ENCODE measurements at places on chromosomes 13 and 19.

GRCh38 chr19:27966390-27966816 lies 1246.5 kb downstream of the UQCRFS1 start:
- no peak for DNase-seq

- no peak for DNase-seq
Observed at GRCh38 chr13:60242043-60242595, 78.4 kb upstream of the DIAPH3 start.

DNA sequence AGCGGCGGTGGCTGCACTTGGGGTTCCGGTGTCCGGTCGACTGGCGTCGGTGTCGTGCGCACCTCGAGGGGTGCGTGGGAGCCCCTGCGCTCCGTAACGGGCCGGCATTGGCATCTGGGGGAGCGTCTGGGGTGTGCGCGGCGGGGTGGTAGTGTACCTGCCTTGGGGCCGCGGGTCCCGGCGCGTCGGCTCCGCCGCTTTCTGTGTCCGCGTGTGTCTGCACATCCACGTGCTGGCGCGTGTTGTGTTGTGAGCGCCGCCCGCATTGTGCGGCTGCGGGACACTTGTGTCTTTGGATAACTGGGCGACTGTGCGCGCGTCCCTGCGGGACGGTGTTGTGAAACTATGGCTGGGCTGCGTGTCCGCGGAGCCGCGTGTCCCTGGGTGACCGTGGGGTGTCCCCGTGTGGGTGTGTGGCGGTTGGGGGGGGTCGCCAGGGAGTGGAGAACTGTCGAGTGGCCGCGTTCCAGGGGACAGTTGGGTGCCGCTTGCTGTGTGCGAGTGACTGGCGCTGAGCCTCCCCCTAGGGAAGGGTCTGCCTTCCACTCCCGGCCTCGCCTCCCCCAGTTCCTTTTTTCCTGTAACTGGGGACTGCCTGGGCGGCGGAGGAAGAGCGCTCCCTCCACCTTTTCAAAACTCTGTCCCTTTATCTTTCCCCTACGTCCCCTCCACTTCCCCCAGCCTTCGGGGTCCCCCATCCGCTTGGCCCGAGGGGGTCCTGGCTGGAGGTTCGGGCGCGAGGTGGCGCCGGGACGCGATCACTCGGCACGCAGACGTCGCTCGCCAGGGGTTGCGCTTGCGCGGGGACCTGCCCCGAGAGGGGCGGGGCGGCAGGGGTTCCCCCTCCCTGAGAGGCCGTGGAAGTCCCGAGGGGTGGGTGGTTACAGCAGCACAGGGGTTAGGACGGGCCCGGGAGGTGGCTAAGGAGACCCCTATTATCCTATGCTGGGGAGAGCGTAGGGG lies 5.7 kb upstream of the NFIC start:
- no peak for DNase-seq

DNA sequence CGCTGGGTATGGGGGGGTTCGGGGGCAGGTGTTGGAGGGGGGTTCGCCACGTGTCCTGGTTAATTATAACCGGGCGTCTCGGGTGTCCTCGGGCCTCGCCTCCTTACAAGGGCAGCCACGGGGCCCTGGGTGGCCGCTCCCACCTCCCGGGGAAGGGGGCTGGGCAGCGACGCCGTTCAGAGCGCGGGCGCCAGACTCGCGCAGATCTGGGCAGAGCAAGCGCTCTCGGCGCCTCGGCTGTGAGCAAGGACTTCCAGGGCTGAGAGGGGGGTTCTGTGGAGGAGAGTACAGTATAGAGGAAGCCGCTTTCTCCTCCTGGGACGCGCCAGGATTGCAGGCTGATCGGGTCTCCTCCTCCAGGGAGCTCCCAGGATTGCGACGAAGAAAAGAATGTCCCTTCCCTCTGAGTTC lies 1.0 kb upstream of the CKM start:
- DNase-seq: no peak

GRCh38 chr13:40221460-40222201 lies 444.8 kb downstream of the FOXO1 start:
- DNase-seq: no peak

DNA sequence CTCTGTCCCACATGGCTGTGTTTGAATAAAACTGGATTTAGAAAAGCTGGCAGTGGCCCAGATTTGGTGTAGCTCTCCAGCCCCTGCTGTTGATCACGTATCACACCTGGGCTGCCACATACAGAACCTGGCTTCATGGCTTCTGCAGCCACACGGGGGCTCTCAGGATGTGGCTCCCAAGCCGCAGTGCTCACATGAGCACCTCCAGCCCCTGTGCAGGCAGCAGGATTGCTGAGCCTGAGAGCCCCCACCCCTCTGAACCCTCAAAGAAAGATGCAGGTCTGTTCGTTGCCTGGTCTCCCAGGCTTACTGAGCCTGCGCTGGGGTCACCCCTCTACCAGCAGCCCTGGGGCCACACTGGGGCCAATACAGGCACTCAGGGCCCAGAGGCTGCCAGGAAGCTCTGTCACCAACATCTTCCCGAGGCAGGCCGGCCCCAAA lies 2.7 kb downstream of the PLEKHF1 start:
- no peak for DNase-seq

DNA sequence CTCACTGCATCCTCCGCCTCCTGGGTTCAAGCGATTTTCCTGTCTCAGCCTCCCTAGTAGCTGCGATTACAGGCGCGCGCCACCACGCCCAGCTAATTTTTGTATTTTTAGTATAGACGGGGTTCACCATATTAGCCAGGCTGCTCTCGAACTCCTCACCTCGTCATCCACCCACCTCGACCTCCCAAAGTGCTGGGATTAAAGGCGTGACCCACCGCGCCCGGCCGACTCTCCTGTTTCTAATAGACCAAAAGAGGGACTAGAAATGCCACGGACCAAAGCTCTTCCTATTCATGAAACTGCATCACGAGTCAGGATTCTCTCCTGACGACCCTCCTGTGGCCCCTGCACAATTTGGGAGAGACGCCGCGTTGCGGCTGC lies 563 bp downstream of the ZNF43 start:
- DNase-seq: no peak

DNA sequence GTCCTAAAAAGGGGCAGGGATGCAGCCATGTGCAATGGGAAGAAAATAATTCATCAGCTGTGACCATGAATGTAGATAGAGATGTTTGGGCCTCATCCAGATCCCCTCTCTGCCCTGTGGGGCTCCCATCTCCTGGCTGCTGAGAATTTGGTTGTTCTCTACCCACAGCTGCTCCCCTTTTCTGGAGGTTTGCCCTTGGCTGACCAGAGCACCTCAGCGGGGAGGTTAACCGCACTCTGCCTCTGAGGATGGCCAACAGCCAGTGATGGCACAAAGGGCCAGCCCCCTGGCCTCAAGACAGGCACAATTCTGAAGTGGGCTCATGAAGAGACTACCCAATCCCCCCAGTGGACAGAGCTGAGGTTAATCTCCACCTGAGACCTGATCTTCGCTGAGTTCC lies 61.5 kb upstream of the SERP2 start:
- no peak for DNase-seq

DNA sequence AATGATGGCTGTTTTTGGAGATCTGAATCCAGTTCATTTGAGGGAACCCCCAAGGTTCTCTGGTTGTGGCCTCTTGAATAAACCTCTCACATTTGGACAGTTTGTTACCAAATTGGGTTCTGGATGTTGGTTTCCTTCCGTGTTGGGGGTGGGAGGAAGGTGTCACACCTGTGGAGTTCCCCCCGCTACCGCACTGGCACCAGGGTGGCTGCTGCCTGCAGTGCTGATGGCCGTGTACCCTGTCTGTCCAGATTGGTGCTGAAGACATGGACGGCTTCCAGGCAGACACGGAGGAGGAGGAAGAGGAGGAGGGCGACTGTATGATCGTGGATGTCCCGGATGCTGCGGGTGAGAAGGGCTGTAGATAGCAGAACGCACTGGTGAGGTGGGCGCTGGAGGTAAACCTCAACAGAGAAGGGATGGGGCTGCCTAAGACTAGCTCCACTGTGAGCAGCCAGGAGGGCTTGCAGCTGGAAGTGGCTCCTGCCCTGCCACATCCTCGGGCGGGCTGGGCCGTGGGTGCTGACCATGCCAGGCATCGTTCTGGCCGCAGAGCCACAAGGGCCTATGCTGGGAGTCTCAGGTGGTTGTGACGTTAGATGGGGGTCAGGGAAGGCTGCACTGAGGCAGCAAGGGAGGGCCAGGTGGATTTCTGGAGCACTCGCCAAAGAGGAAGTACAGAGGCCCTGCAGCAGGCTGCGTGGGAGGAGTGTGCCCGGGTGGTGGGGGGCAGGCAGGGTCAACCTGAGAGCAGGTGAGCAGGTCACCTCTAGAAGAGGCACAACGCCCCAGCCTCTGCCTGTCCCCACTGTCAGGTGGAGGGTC lies 15.4 kb downstream of the UBXN6 start:
- no peak for DNase-seq

DNA sequence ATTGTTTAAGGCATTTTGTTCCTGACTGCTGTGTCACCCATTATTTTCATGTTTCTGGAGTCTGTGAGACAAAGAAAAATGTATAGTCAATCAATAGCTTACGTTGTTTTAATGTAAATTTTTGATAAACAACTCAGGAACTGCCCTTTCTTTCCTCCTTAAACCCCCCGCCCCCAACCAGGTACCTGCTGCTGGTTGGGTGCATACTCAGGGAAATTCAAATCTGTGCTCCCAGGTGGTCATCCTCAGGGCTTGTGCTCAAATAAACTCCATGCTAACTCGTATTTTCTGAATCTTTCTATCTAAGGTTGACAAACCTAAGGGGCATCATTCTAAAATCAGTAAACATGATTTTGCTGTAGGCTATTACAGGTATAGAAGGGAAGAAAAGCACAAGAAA lies 4.1 kb upstream of the CDC16 start:
- DNase-seq: no peak

GRCh38 chr13:66577358-66577757 lies 652.8 kb downstream of the PCDH9 start:
- no peak for DNase-seq

GRCh38 chr19:29568036-29569025 lies 37.8 kb upstream of the POP4 start:
- no peak for DNase-seq

GRCh38 chr13:29849731-29850212 lies 645 bp downstream of the UBL3 start:
- no peak for DNase-seq

DNA sequence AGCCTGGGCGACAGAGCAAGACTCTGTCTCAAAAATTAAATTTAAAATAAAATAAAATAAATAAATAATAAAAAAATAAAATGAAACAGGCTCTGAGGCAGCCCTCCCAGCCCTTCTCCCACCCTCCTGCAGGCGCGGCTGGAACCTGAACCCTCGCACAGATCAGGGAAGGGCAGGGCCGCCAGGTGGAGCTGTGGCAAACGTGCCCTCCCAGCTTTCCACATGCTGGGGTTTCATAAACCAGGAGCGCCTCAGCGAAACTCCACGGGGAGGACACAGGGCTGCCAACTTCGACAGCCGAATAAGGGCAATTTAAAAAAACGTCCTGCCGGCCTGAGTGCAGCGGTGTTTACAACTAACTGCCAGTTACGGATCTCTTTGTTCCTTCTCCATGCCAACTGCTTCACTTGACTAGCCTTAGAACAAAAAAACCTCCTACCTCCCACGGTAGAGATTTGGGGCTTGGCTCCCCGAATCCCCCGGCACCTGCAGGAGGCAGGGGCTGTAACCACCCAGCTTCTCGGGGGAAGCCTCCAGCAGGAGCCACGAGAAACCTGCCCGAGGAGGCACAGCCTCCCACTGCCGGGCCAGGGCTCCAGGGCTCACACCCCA lies 15.9 kb downstream of the ZNF787 start:
- DNase-seq: no peak

GRCh38 chr19:51116736-51117286 lies 7.9 kb upstream of the SIGLEC9 start:
- no peak for DNase-seq

DNA sequence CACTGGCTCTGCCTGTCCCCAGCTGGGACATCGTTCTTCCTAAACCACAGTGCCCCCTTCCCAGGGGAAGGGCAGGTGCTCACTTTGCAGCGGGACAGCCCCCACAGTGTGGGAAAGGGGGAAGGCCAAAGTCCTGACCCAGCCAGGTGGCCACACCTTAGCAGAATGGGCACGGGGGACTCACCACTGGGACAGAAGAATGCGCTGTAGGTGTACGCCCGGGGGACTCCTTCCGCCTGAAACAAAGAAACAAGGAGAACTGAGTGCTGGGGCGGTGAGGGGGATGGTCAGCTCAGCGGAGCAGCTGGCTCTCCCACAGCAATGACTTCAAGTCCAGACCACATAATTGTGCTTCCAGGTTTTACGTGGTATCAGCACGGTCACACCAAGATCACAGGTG lies 49.4 kb downstream of the F2RL3 start:
- DNase-seq: no peak

- DNase-seq: no peak
Observed at GRCh38 chr13:43608400-43609137, 178.2 kb downstream of the ENOX1 start.

- DNase-seq: no peak
Observed at GRCh38 chr13:24459234-24459633, 53.3 kb downstream of the PARP4 start.

GRCh38 chr13:72853000-72853399 lies 71.1 kb downstream of the PIBF1 start:
- no peak for DNase-seq

GRCh38 chr19:35846038-35846668 lies 6.2 kb downstream of the NPHS1 start:
- DNase-seq: no peak

DNA sequence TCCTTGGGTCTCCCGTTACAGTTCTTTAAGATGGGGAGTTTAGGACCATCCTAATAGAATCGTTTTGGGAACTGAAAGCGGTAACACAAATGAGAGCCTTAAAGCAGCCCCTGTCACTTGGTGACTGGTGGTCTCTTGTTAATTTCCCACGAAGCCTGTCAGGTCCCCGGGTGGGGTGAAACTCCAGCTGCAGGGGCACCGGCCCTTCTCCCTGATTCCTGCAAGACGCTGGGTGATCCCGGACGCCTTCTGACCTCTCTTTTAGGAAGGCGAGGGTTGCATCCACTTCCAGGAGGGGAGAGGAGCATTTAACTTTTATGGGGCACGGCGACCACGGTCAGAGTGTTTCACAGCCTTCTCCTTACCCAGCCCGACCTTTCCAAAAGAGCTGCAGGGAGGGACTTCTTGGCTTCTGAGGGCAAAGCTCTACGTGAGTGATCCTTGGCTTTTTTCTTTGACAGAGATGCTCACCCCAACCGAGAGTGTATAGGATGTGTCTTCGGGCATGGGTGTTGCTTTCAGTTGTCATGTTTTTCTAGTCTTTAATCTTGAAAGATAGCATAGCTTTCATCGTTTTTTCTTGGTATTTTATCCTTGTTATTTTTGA lies 688 bp downstream of the ZNF225 start:
- no peak for DNase-seq

DNA sequence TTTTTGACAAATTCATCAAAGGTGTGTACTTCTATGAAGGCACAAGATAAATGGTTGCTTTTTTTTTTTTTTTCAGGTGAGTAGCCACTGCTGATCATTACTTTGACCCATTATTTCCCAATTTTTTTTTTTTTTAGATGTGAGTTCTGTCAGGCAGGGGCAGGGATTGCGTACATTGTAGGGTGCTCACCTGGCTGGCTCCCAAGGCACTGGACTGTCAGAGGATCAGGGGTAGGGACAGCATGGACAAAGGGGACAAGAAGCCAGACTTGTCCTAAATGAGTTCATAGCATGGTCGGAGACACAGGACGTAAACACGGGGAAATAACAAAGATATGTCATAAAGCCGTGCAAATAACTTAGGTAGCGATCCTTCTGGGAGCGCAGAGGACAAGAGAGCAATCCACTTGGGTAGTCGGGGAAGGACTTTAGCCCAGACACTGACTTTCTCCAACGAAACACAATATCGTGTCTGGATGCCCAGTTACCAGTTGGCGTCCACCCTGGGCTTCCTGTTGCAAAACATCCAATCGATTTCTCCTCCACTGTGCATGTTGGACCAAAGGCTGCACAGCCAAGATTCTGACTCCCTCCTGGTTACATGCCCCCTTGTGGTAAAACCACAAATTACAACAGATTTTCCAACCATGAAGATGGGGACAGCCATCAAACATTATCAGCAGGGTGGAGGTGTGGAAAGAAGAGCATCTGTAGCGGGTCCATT lies 27.5 kb upstream of the KATNAL1 start:
- DNase-seq: no peak

Data from Panc1 (cell line).